ENCODE measurements at places on chromosomes 11 and 22.

GRCh38 chr11:126124231-126124661 lies 61.6 kb upstream of the CDON start:
- no peak for DNase-seq

DNA sequence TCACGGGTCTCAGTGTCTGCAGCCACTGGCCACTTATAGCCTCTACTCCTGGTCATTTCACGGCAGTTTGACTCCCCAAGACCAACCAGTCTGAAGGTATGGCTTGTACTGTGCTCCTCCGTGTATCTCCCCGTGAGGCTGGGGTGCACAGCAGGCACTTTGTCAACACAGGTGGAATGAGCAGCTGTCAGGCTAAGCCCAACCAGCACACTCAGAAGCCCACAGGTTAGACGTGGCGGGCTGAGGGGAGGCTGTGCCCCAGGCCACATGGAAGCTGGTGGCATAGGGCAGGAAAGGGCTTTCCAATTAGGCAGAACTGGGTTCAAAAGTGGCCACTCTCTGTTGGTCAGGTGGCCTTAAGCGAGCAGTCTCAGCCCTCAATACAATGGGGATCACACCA lies 7.0 kb downstream of the TP53I11 start:
- DNase-seq = no peak

DNA sequence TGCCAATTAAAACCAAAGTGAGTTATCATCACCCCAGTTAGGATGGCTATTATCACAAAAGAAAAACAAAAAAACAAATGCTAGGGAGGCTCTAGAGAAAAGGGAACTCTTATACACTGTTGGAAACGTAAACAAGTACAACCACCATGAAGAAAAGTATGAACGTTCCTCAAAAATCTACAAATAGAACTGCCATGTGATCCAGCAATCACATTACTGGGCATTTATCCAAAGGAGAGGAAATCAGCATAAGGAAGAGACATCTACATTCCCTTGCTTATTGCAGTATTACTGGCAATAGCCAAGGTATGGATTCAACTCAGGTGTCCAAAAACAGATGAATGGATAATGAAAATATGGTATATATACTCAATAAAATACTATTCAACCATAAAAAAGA lies 1145.1 kb downstream of the LRRC4C start:
- DNase-seq = no peak

- no peak for DNase-seq
Measured at GRCh38 chr11:34585304-34585734, 35.6 kb upstream of the EHF start.

- no peak for DNase-seq
Measured at GRCh38 chr22:48755059-48755949, 1072.4 kb downstream of the BRD1 start.

DNA sequence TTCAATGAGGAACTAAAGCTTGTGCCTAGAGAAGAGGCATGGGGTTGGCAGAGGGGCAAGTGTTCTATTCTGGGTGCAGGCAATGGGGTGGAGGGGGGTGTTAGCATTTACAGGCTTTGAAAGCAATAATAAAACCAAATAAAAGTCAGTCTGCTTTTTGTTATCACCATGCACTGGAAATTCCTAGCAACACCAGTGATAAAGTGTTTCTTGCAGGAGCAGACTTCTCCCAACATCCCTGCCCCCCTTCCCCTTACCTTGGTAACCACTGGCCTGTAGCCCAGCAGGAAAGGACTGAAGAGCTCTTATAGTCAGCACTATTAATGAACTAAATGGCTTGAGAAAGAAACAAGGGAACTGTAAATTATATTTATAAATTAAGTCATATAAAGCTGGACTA lies 65.2 kb upstream of the SESN3 start:
- DNase-seq = no peak

- no peak for DNase-seq
Measured at GRCh38 chr11:112439614-112440013, 179.0 kb upstream of the PLET1 start.

- DNase-seq = no peak
Measured at GRCh38 chr11:116986521-116987105, 111.6 kb downstream of the SIK3 start.

DNA sequence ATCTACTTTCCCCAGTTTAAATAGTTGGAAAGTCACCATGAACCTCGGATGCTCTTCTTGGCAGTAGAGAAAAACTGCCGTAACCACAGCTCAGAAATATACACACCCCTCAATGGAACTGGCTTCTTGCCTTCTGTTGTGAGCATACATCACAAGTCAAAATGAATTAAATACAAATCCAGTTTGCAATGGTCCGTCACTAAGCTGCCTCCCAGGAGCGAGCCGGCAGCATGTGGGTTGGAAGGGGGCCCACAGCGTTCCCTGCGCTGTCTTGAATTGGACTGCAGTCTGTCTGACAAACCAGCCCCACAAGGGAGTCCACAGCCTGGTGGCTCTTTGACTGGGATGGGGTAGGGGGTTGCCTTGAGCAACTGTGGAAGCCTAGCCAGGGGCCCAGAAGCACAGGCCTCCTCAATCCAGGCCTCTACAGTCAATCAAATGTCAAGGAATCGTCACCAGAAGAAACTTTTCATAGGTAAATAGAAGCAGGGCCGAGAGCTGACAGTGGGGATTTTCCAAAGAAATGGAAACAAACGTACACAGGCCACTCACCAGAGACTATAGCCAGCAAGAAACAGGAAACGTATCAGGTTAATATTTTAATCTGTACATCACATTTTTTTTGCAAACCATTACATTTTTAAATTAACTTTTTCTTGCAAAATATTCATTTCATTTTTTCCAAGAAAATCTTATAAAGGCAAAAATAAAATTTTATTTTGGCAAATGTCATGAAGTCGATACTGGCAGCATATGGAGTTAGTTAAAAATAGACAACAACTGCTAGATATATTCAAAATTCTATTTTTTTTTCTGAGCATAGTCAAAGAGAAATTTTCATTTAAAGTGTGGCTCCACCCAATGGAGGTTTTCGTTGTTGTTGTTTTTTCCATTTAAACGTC lies 38.5 kb downstream of the C11orf58 start:
- DNase-seq = no peak

DNA sequence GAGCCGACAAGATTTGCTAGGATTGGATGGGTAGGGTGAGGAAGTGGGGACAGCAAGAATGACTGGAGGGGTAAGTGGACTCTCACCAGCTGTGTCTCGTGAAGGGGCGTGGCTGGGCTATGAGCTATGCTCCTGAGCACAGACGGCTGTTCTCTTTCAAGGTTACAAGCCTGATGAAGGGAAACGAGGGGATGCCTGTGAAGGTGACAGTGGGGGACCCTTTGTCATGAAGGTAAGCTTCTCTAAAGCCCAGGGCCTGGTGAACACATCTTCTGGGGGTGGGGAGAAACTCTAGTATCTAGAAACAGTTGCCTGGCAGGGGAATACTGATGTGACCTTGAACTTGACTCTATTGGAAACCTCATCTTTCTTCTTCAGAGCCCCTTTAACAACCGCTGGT lies 19.9 kb downstream of the F2 start:
- no peak for DNase-seq

- DNase-seq = no peak
Measured at GRCh38 chr22:49163258-49163959, 664.3 kb downstream of the BRD1 start.

GRCh38 chr11:3163241-3163981 lies 1.7 kb downstream of the OSBPL5 start:
- DNase-seq = no peak

GRCh38 chr11:121141066-121141465 lies 40.0 kb downstream of the TECTA start:
- no peak for DNase-seq

DNA sequence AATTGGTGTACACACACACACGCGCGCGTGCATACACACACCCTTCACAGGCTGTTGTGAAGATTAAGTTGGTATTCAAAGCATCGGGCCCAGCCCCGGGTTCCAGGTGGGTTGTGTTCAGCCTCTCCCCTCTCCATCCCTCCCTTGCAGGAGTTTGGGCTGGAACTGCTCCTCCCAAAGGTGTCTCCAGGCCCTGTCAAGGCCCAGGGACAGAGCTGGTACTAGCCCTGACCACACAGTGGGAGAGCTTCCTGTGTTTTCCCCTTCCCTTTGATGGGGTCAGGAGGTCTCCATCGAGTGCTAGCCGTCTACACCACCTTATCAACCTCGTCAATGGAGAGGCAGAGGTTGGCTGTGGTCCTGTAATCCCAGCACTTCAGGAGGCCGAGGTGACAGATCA lies 36.5 kb upstream of the CSNK1E start:
- no peak for DNase-seq

GRCh38 chr22:23684561-23685031 lies 6.2 kb upstream of the RGL4 start:
- DNase-seq = no peak

- no peak for DNase-seq
Measured at GRCh38 chr11:86120807-86121206, 51.9 kb upstream of the PICALM start.

DNA sequence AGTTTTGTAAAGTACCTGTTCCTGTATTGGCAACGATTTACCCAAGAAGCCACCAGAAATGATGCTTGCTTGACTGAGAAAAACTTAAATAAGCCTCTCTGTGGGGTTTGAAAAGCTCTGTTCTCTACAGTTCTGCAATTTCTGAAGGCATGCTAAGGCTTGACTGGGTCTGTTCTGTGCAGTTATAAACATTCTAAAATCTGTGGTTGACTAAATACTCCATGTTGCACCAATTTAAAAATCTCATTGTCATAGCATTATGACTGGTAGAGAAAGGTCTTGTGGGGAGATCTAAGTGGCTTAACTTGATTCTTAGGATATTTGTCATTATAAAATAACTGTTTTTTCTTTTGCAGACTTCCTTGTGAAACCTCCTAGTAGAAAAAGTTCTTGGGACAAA lies 73.7 kb downstream of the MTMR3 start:
- no peak for DNase-seq

DNA sequence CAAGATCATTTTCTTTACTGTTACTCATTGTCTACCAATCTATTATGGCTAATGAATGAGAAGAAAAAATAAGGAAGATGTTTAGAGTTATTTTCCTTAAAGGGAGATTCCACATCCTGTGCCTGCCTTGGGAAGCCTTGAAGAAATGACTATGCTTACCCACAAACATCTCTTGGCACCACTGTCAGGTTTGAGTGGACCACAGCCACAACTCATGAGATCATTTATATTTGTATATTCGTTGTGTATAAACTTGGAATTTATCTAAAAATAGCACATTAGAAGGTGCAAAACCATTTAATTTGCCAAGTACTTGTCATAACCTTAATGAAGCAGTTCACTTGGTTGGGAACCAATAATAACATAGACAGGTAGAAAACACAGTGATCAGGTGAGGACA lies 740.8 kb downstream of the DLG2 start:
- no peak for DNase-seq

DNA sequence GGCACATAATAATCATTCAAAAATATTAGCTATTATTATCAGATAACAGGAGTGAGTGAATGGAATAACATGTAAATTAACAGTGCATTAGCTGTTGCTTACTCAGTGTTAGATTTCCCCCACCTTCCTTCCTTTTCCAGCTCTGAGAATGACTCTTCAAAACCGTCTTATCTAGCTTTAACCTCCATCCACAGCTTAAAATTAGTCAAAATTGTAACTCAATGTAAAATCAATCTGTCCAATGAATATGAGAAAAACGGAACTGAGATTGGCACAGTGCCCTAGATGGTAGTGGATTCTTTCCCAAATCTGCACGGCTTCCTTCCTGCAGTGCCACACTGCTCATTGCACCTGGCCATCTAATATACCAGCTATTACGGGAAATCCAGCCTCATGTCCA lies 156.8 kb upstream of the BDNF start:
- no peak for DNase-seq

DNA sequence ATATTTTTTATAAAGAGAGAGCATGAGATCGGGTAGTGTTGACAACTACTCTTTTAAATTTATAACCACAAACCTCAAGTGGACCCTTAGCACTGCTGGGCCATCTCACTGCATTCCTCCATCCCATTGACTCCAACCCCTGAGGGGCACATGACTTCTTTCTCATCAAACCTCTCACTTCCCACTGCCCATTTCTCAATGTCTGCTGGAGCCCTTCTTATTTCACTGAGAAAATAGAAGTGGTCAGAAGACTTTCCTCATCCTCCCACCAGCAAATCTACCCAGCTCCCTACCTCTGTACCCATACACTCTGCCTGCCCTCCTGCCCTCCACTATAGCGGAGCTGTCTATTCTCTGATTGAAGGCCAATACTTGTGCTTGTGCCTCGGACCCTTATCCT lies 370.6 kb upstream of the MPPED2 start:
- DNase-seq = no peak

DNA sequence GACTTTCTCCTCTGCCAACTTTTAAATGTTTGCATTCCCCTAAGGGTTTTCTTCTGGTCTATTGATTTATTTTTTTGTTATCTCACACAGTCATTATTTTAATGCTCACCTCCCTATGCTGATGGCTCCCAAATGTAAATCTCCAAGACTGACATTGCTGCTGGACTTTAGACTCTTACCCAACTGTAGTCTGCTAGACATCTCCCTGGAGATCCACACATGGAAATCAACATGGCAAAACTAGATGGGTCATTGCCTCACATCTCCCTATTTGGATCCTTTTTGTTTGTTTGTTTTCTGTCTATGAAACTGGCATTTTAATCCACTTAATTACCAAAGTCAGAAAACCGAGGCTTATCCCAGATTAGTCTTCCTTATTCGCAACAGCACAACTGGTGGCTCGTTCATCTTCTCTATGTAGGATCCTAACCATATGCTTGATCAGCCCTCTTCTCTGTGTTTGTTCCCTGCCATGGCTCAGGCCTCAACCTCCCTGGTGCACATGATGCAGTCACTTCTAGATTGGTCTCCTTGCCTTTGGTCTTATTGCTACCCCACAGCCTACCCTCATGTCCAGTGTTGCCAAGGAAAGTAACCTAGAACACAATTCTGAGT lies 37.3 kb downstream of the SC5D start:
- no peak for DNase-seq

DNA sequence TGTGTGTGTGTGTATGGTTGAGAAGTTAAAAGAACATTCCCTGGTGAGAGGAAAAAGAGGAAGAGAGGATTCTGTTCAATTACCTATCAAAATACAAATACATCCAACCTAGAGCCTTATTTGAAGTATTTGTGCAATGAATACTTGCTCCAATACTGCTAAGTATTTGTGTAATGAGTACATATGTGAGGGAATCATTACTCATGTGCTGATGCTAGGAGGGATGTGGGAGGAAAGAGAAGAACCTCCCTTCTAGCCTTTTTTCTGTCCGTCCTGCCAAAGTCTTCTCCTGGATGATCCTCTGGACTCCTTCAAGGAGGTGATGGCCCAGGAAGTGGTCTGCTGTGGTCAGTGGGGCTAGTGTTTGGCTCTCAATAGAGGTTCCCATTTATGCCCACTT lies 36.0 kb upstream of the ACCSL start:
- no peak for DNase-seq
